ENCODE measurements at places on chromosomes 13 and 19.

GRCh38 chr13:113648216-113648610, 9.8 kb downstream of the ATP4B start:
- DNase-seq = no peak

GRCh38 chr19:52086481-52086880, 9.1 kb downstream of the ZNF841 start:
- DNase-seq = no peak

DNA sequence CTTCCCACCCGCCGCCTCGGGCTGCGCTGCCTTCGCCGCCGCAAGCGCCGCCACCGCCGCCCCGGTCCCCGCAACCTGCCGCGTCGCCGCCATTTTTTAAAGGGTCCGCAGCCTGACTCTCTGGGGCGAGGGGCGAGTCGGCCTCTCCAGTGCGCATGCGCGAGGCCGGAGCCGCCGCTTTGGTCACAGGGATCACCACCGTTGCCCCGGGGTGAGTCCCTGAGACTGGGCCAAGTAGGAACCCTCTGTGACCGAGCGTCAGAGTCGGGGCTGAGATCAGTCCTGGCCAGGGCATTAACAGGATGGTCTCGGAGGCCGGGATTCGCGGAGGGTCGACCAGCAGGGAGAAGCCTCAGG, 42.6 kb downstream of the ZNF146 start:
- DNase-seq = no peak

DNA sequence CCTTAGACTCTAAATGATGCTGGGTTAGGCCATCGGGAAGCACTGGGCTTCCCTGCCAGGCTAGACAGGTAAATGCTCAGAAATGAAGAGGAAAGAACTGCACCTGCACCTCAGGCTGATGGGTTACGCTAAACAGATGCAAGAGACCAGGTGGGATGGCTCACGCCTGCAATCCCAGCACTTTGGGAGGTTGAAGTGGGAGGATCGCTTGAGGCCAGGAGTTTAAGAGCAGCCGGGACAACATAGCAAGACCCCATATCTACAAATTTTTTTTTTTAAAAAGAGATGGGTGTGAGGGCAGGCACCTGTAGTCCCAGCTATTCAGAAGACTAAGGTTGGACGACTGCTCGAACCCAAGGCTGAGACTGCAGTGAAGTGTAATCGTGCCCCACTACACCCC, 634.7 kb downstream of the UQCRFS1 start:
- no peak for DNase-seq

GRCh38 chr13:111549464-111549863, 229.0 kb downstream of the TEX29 start:
- DNase-seq = no peak

GRCh38 chr13:66222926-66223325, 1007.2 kb downstream of the PCDH9 start:
- no peak for DNase-seq

- no peak for DNase-seq
Observed at GRCh38 chr19:42023121-42023942, 29.3 kb upstream of the ATP1A3 start.

DNA sequence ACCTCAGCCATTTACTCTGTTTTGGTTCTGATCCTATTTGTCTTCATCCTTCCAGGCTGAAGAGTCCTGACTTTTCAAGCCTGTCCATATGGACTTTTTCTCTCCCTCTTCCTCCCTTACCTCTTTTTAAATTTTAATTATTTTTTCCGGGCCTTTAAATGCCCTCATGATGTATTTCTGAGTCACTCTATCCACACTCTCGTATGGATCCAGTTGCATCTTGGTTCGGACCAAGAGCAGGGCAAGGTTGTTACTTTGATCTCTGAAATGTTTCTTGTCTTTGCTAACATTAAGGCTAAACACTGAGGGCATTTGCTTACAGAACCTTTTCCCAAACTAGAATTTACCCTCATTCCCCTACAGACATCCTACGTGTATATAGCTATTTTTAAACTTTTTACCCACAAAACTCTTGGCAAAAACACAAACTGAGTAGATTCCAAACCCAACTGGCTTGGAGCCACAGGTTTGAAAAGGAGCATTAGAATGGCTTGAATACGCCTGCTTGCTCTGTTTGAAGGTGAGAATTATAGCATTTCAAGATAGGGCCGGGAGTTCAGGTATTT, 47.4 kb upstream of the SERPINE3 start:
- DNase-seq = no peak

GRCh38 chr13:98377635-98378378, 199.1 kb downstream of the STK24 start:
- no peak for DNase-seq

All from substantia nigra (tissue), 51 donors.